ENCODE measurements at places on chromosomes 5 and 9.
A peak's percentile ranks its signal among the peaks of the same experiment; 100 is the strongest.

DNA sequence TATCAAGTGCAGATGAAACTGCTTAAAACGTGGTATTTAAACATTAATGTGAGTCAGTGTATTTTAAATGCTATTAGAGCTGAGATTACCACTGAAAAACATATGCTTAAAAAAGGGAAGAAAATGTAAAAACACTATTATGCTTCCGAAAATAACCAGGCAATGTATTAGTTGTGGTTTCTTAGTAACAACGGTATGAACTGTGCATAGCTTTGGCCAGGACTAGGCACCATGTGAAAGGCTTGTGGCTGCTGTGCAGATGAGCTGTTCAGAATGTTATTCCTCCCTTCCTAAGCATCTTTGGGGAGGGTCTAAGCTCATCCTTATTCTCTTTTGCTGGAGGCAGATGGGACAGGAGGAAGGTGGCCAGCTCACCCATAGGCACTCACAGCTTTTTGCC lies 84.9 kb downstream of the NTRK2 start:
- DNase-seq, result no peak

DNA sequence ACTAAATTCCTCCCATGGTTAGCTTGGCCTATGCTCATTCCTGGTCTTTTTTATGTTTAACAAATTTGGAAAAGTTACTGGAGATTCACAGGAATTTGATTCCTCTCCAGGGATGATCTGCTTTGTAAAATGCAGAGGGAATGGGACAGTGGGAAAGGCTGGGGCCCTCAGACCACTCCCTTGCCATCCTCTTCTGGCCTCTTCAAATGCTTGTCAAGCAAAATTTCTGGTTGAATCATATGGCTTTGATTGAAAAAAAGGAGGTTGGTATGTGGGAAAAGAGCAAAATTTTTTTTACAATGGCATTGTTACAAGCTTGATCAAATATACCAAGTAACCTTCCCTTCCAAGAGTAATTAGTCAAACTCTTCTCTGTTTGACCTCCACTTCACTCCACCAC lies 225.1 kb downstream of the PIK3R1 start:
- DNase-seq, result no peak

GRCh38 chr9:18689921-18690320 lies 216.0 kb downstream of the ADAMTSL1 start:
- no peak for DNase-seq

DNA sequence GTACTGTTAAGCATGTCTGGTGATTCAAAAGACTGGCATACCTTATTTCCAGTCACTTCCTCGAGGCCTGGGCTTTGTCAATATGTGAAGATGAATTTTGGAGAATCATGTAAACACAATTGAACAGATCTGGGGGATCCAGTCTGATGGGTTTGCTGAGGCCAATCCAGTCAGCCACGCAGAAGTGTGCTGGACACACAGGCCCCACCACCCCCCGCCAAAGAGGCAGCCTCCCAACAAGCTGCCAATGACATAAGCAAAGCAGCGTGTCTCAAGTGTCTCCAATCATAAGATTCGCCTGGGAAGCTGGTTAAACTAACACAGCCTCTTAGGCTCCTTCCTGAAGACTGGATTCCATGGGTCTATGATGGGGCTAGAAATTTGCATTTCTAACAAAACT lies 192.9 kb upstream of the KLF9 start:
- DNase-seq, result no peak

DNA sequence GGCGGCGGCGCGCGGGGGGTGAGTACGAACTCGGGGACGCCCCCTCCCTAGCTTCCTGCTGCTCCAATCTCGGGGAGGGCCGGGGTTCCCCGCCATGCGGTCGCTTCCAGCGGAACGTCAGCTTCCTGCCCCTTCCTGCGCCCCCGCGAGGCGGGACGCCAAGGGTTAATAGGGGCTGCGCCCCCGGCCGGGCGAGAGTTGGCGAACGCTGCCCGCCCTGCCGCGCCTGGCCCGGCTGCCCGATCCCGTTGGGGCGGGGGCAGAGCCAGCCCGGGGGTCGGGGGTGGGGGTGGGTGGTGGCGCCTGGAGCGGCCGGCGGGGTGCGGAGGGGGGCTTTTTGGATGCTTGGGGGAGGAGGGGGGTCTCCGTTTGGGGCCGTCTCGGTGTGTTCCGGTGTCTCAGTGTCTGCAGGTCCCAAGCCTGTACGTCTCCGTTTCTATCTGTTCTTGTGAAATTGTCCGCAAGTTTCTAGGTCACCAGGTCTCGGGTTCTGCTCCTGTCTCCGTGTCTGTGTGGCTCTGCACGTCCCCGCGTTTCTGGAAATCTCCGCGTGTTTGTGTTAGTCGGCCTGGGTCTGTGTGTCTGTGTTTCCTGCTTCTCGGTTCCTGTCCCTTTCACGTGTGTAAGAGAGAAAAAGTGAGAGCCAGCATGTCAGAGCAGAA lies 789 bp downstream of the COL27A1 start:
- DNase-seq, result peak; percentile 18
